ENCODE measurements at places on chromosomes 1 and 21.
A peak's percentile ranks its signal among the peaks of the same experiment; 100 is the strongest.

DNA sequence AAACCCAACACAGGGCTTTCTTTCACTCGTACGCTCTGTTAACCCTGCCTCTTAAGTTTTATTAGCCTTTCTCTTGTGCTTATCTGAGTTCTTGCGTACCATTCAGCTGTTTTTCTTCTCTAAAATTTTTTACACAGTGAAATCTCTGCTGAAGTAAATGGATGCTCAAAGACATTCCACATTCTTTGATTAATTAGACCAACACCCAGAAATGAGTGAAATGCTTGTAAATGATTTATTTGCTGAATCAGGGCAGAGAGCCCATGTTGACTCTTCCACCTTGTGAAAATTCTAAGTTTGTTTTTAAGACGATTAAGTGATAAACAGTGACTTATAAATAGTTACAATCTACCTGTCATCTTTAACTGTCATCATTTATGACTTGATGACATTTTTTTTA is 156.7 kb downstream of the ACTL8 start:
- DNase-seq, result no peak

DNA sequence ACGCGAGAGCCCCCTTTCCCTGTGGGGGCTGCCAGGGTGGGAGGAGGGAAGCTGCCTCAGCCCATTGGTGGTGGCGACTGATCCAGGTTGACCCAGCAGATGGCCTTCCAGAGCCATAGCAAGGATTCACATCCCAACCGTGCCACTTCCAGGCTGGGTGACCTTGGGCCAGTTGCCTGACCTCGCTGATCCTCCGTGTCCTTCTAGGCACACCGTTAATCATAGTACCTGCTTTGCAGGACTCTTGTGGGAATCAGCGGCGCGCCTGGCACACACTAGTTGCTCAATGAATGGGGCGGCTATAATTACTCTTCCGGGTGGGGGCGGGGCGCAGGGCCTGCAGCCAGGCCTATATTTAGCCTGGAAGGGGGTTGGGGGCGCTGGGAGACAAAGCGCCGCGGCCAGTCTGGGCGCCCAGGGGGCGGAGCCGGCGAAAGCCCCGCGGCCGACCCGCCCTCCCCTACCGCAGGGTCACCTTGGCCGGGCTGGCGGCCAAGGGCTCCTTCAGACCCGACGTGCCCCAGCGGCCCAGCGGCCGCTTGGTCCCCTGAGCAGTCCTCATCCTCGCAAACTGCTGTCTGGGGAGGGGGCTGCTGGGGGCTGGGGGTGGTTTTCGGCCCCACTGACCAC is 5.1 kb downstream of the HSPB7 start:
- peak; percentile 47 for DNase-seq

- DNase-seq, result no peak
These were observed 26.8 kb downstream of the PPP2R5A start for GRCh38 chr1:212311836-212312497.

DNA sequence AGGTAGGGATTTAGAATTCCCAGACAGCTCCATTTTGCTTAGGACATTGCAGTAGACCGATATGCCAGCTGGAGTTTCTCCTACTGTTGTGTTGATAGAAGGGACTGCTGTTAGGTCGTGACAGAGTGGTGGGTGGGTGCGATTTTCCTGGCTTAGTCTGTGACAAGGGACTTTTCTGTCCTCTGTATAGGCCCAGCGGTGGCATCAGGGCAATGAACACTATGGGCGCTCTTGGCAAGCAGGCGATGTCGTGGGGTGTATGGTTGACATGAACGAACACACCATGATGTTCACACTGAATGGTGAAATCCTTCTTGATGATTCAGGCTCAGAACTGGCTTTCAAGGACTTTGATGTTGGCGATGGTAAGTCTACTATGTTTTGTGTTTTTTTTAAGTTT is 321.8 kb downstream of the ZP4 start:
- no peak for DNase-seq

- no peak for DNase-seq
These were observed 228.0 kb downstream of the RYR2 start for GRCh38 chr1:237269938-237270337.

DNA sequence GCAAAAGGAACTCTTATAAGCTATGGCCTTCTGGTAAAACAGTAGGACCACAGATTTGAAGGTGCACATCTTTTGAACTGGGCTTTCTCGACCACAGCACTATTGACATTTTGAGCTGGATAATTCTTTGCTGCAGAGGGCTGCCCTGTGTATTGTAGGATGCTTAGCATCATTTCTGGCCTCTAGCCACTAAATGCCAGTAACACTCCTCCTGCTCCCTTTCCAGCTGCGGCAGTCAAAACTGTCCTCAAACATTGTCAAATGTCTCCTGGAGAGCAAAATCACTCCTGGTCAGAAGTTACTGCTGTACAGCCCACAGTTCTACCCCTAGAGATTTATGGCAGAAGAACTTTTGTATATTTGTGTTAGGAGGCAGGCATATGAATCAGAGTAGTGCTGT is 836.7 kb downstream of the PLA2G4A start:
- no peak for DNase-seq

GRCh38 chr1:178944729-178945128 is 73.9 kb upstream of the ANGPTL1 start:
- DNase-seq, result no peak

DNA sequence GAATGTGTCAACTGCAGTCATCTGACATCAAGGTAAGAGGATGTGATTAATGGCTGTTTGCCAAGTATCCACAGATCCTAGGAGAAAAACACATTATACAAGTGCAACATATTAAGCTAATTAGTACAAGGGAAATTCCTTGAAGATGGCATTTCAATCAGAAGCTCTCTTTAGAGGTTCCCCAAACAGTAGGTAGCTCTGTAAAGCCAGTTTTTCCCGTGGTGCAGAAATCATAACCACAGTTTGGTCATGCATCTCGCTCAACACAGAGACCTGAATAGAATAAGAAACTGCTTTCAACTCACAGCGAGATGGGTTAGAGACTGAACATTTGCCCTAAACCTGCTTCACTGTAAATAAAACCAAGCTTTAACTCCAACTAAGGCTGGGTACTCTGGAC is 230.5 kb upstream of the CAMK1G start:
- no peak for DNase-seq

DNA sequence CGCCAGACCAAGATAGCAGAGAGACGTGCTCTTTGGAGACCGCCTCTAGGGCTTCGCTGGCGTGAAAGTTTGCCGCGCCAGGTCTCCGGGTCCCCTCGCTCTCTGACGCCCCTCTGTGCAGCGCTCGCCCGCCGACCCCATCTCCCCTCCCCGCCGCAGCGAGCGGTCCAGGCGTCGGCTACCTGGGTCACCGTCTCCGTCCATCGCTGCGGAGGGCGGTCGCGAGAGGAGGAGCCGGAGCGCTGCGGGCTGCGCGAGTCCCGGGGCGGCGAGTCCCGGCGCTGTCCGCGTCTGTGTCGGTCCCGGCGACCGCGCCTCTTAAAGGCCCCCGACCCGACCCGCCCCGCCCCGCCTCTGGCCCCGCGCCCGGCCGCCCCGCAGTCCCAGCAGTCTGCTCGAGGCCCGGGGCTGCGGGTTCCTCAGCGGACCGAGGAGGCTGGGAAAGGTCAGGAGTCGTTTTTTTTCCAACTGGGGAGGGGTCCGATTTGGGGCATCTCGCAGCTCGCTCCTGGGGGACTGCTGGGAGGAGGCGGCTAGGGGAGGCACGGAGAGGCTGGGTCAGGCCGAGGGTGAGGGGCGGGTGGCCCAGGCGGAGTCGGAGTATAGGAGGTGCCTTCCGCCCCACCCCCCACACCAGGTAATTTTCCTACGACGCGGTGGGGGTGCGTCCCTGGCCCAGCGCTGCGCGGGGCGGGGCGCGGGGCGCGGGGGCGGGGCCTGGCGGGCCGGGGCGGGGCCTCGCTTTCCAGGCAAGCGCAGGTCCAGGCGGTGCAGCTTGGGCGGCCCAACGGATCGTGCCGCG is at the start of the genes FBXO2 and FBXO44:
Gene FBXO2 (minus strand): TSS at position 293 of the 802 bp plus-strand sequence. CDS start 89 bp downstream, at position 204.
Gene FBXO44 (plus strand): TSS at position 741 of the 802 bp plus-strand sequence. CDS start 959 bp downstream, outside the sequence.
- peak; percentile 59 for DNase-seq

DNA sequence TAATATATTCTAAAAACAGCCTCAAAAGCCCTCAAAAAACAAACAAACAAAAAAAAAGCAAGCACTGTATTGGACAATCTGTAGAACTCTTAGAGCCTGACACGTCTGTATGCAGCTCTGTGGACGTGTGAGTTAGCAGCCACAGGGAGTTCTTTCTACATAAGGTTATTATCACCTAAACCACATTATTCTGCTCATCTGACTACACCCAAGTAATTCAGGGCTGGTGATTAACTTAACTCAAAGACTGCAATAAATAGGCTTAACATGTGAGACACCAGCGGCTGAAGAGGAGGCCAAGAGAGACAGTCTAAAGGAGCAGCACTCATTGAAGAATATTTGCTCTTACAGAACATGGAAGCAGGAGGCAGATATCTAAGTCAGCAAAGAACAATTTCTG is 316.0 kb downstream of the VAV3 start:
- DNase-seq, result no peak

DNA sequence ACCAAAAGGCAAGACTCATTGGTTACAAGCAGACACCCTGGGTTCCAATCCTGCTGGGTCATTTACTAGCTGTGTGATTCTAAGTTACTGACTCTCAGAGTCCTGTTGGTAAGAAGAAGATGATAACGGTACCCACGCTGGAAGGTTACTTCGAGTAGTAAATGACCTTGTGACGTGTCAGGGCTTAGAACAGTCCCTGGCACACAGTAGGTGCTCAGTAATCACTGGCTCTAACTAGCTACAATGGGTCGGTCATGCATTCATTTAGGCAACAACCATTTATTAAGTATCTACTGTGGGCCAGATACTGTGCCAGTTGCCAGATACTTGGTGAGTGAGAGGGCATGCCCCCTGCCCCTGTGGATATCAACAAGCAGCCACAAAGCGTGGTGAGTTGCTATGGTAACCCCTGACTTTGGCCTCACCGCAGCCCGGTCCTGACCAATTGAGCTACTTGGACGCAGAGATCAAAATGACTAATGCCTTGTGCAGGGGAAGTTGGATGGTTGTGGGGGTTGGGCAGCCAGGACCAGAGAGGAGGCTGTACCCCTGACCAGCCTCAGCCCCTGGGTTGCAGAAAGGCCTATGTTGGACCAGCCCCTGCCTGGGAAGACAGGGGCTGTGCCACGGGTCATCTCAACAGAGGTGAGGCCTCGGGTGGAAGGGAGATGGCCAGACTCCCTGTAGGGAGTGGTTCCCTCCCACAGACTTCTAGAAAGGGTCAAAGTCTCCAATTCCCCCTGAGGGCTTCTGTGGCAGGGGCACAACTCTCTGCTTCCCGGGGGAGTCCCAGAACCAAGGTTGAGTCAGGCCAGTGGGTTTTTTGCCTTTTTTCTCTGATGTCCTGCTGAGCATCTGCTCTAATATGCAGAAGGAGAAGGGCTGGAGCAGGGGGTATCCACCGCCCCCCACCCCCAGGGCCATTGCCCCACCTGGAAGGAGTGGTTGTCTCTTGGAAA is 16.0 kb downstream of the DHRS3 start:
- DNase-seq, result peak; percentile 76

- DNase-seq, result no peak
These were observed 5.5 kb upstream of the RNF11 start for GRCh38 chr1:51230501-51231078.

GRCh38 chr1:208132287-208132882 is 111.8 kb downstream of the PLXNA2 start:
- DNase-seq, result peak; percentile 90

DNA sequence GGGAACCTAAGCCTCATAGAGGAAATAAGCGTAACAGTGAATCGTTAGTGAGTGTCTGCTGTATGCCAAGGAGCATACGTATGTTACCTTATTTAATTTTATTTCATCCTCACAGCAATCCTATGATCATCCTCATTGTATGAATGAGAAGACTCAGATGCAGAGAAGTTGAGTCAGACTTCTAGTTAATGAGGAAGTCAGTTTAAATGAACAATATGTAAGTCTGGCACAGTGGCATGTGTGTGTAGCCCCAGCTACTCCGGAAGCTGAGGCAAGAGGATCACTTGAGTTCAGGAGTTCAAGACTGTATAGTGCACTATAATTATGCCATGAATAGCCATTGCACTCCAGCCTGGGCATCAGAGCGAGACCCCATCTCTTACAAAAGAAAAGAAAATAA is 148.0 kb downstream of the ZZZ3 start:
- no peak for DNase-seq

- no peak for DNase-seq
These were observed 6.5 kb downstream of the CAPN9 start for GRCh38 chr1:230753586-230754251.

DNA sequence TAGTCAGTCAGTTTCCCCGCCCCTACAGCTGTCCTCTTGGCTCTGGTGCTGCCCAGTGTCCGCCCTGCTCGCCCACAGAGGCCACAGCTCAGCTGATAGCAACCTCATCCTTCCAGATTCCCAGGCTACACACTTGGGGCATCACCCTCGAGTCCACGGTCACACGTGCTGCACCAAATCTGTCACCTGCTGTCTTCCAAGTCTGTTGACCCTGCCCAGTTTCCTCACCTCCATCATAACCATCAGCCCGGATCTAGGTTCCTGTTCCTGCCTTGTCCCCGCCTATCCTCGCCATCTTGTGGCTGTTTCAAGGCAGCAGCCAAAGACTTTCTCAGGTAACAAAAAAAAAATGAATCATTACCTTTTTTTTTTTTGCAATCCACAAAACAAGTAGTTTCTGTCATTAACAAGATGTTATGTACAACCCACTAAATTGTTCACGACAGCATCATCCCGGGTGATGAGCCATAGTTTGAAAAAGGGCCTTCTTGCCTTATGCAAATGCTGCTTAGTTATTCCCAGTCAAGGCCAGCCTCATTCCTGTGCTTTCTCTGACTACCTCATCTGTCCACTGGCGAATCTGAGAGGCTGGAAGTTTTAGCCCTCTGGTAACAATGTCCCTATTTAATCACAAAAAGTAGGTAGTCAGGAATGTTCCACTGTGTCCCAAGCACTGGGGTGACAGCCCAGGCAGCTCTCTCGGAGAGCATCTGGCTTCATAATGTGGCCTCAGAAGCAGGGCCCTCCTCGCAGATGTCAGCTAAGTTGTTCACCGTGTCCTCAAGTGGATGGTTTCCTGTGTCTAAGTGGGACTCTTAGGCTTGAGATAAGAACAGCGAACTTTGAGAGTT is 4.9 kb upstream of the MIIP start:
- DNase-seq, result no peak

All from H54 (cell line).